ENCODE measurements at places on chromosomes 2 and 18. TPM values are rescaled to one million over a fixed set of nuclear protein-coding genes. Genes with fewer than 3 reads are reported as not detected.
A peak's percentile ranks its signal among the peaks of the same experiment; 100 is the strongest.

DNA sequence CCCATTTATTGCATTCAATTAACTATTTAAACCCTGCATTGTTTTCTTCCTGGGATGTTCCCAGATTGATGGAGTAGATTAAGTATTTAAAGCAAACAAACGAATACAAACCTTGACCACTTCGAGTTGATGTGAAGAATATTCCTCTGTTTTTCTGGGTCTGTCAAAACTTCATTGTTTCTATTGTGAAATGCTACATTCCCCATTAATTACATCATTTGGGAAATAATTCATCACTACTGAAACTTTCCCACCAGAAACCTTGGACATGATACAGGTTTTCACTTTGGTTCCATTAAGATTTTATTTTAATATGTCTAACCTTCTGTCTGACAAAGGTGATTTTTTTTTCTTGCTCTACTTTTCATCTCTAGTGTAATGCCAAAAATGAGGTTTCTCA lies 365.1 kb upstream of the ETAA1 start:
- H3K4me3 ChIP-seq, result no peak overlapping the region
- no peak overlapping the region for H3K27ac ChIP-seq
- DNase-seq, result no peak
- H3K4me1 ChIP-seq, result no peaks in the 10 kb centered on the region
- peaks cover 37% of the 10 kb centered on the region for H3K27me3 ChIP-seq
- H3K36me3 ChIP-seq, result no peaks in the 10 kb centered on the region

Gene COL4A4
- total RNA-seq, result 2.0 TPM

DNA sequence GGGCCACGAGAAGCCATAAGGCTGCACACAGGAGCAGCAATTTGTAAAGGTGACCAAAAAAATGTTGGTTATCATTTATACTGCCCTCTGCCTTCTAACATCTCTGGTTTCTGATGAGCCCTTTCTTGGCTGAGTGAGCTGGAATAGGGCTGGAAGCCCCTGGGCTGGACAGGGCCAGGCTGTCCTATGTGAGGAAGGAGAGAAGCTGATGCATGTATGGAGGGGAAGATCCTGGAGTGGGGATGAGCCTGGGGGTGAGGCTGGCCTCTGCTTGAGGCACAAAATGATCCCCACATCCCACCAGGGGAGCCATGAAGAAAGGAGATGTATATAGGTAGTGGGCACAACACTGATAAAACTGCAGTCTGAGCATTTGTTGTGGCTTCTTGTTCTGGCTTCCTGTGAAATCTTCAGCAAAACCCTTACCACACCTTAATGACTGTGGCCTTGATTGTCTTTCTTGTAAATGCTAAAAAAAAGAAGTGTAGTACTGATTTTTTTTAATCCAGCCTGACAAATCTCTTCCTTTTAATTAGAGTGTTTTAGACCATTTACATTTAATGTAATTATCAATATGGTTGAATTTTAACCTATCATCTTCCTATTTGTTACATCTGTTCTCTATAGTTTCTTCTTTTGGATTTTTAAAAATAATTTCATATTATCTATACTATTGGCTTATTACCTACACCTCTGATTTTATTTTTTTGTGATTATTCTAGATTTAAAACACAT lies 5.6 kb downstream of the SNED1 start:
- H3K4me3 ChIP-seq, result no peak overlapping the region
- peak; percentile 54 for DNase-seq
- H3K27me3 ChIP-seq, result peaks cover 32% of the 10 kb centered on the region
- H3K4me1 ChIP-seq, result peaks cover 16% of the 10 kb centered on the region

DNA sequence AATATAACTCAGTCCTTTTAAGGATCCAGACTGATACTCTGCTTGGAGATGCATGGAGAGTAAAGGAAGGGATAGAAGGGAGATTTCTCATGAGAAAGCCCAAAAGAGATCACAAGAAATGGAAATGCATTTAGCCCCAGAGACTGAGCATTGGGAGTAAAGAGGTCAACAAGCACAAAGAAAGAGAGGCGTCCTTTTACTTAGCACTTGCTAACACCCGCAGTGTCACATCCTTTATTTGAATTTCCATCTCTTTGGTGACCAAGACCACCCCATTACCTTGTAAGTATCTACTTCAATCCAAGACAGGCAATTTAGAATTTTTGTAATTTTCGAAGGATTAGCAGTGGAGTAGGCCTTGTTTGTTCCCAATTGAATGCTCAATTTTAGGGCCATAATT lies 111.8 kb upstream of the DCC start:
- H3K27ac ChIP-seq, result no peak overlapping the region
- DNase-seq, result no peak
- H3K36me3 ChIP-seq, result no peaks in the 10 kb centered on the region
- H3K4me1 ChIP-seq, result no peaks in the 10 kb centered on the region
- no peak overlapping the region for H3K4me3 ChIP-seq

Gene GGCX
- total RNA-seq, result 58.2 TPM

Gene SERPINB12
- not detected for total RNA-seq
